Adipocyte (in vitro differentiated cells): ENCODE measurements at places on chromosomes 4 and X.

DNA sequence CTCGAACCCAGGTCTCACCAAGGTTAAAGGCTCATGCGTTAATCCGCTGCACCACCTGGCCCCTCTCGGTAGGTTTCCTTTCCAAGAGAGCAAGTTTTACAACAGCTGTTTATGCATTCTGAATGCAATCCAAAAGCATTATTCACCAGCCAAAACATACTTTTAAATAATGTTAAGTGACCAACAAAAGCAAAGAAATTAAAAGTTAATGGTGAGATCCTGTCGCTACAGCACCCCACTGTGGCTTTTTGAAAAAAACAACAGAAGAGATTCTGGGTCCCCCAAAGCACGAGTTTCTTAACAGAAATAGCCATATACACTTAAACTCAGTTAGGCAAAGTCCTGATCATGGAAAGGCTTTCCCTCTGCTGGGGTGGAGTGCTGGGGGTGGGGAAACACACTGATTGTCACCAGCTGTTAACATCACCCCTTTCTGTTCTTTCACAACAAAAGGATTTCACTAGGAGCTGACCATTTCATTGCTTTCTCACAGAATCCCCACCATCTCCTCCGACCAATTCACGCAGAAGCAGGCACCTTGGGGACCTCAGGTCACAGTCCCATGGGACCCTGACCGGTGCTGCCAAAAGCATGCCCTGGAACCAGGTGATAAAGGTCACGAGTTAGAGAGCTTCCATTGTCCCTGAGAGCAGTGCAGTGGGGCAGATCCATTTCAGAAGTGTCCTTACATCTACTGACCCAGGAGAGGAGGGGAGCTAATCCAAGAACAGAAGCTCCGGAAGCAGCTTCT lies 51.2 kb downstream of the ZNF827 start:
- DNase-seq: peak; percentile 81

- no peak for DNase-seq
Observed at GRCh38 chr4:150389896-150390530, 191.9 kb upstream of the MAB21L2 start.

GRCh38 chr4:86036736-86037135 lies 323.1 kb downstream of the MAPK10 start:
- DNase-seq: peak; percentile 55

- DNase-seq: peak; percentile 75
Observed at GRCh38 chr4:172982151-172982590, 186.4 kb upstream of the GALNT7 start.

GRCh38 chrX:125202591-125203248 lies 117.0 kb upstream of the TEX13C start:
- no peak for DNase-seq

DNA sequence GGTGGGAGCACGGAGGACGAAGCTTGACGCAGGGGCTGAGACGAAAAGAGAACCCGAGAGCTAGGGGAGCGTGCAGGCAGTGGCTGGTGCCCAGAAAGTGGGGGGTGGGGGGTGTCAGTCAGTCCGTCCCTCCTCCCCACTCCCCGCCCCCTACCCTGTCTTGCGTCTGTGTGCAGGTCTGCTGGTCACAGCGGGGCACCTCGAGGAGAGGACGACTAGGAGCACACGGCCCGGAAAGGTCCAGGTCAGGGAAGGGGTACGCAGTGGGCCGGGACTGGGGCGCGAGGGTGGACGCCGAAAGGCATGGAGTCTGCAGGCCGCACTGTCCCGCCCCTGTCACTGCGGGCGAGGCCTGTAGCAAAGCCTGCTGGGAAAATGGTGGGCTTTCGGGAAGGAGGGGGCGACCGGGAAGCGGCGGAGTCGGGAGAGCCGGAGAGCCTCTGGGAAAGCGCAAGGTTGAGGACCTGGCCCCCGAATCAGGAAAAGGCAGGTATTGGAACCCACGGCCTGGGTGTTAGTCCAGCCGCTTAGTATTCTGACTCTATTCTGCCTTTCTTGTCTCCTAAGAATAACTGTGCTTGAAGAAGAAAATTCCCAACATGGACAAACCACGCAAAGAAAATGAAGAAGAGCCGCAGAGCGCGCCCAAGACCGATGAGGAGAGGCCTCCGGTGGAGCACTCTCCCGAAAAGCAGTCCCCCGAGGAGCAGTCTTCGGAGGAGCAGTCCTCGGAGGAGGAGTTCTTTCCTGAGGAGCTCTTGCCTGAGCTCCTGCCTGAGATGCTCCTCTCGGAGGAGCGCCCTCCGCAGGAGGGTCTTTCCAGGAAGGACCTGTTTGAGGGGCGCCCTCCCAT lies 769 bp downstream of the TCEAL1 start:
- DNase-seq: peak; percentile 69

- DNase-seq: peak; percentile 38
Observed at GRCh38 chrX:115940888-115941332, 229.6 kb upstream of the AGTR2 start.

DNA sequence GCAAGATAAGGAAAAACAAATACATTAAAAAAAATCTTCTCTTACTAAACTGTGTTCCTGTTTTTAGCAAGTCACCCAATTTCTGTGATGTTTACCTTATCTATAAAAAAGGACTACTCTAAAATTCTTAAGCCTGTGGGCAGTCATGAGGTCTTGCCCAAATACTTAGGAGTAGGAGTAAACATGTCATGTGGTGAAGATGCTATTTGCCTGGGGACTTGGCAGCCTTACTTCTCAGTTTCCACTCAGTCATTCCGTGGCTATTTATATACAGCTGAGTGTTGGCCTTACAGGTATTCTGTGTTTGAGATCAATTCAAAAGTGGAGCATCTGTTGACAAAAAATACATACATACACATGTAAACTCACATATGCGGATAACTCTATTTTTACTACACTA lies 89.9 kb upstream of the TLR2 start:
- DNase-seq: peak; percentile 85

GRCh38 chr4:143626134-143626911 lies 74.2 kb downstream of the FREM3 start:
- DNase-seq: peak; percentile 82

DNA sequence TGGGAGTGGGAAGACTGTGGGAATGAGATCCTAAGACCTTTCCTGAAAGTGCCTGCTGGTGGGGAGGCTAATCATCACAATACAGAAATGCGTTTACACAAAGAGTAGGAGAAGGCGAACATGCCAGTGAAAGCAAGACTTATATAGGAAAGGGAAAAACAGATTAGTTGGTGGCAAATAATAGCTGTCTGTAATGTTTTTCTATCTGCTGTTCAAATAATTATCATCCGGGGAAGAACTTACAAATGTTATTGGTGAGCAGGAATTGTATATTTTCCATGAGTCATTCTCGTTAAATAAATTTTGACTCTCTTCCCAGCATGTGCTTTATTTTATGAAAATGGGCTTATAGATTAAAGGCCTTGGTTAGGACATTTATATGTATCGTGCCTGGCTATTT lies 196.5 kb downstream of the ARHGAP10 start:
- DNase-seq: peak; percentile 50
